ENCODE measurements at places on chromosomes 13 and 19. TPM values are rescaled to one million over a fixed set of nuclear protein-coding genes. Genes with fewer than 3 reads are reported as not detected.

- peaks cover 8% of the 10 kb centered on the region for H3K27me3 ChIP-seq
- H3K4me1 ChIP-seq, result peaks cover 18% of the 10 kb centered on the region
- peak overlapping the region; percentile 88 for H3K27ac ChIP-seq
- peak overlapping the region; percentile 70 for H3K4me3 ChIP-seq
- peaks cover 9% of the 10 kb centered on the region for H3K36me3 ChIP-seq
Observed at GRCh38 chr19:4327877-4328242, 10.8 kb downstream of the STAP2 start.

DNA sequence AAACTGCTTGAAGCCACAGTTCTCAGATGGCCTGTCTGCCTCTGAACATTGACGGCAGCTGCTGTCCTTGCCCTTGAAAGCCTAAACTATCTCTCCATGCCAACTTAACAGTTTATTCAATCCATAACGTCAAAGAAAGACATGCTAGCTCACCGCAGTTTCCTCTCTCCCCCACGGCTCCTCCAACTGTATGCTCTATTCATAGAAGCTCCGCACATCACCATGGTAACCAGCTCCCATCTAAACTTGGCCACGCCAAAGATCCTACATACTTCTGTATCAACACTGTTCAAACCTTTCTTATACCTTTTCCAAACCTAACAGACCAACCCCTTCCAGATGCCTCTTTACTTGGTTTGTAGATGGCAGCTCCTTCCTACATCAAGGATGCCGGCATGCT, 48.6 kb downstream of the ZNF91 start:
- no peak overlapping the region for H3K27ac ChIP-seq
- no peak for DNase-seq
- H3K4me1 ChIP-seq, result no peaks in the 10 kb centered on the region
- H3K36me3 ChIP-seq, result peaks cover 98% of the 10 kb centered on the region
- no peak overlapping the region for H3K4me3 ChIP-seq
- H3K27me3 ChIP-seq, result no peaks in the 10 kb centered on the region

DNA sequence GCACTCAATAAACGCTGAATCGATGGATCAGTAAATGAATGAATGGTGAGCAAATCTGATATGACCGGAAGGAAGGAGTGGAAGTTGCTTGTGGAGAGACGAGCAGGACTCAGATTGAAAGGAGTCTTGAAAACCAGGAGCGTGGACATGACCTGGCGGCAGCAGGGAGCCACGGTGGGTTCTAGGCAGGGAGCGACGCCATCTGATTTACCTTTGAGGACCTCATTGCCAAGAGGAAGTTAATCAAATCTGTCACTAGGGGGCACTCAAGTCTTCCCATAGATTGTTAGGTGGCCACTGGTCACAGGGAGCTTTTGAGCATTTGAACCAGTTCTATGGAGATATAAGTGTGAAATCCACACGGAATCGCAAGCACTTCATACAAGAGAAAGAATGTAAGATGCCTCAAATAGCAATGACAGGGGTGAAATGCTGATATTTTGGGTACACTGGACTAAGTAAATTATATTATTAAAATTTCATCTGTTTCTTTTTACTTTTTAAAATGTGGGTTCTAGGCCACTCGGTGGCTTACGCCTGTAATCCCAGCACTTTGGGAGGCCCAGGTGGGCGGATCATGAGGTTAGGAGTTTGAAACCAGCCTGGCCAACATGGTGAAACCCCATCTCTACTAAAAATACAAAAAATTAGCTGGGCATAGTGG, 9.2 kb upstream of the FBN3 start:
- H3K36me3 ChIP-seq, result no peaks in the 10 kb centered on the region
- no peak overlapping the region for H3K4me3 ChIP-seq
- no peak for DNase-seq
- H3K4me1 ChIP-seq, result peaks cover 12% of the 10 kb centered on the region
- H3K27ac ChIP-seq, result peak overlapping the region; percentile 64

GRCh38 chr13:34412817-34413375, 529.2 kb upstream of the NBEA start:
- H3K27ac ChIP-seq, result no peak overlapping the region
- H3K36me3 ChIP-seq, result no peaks in the 10 kb centered on the region
- H3K4me1 ChIP-seq, result peaks cover 34% of the 10 kb centered on the region
- H3K27me3 ChIP-seq, result no peaks in the 10 kb centered on the region
- no peak for DNase-seq

- peaks cover 5% of the 10 kb centered on the region for H3K36me3 ChIP-seq
- no peak overlapping the region for H3K4me3 ChIP-seq
- H3K27me3 ChIP-seq, result peaks cover 13% of the 10 kb centered on the region
Observed at GRCh38 chr19:19107654-19108053, 30.6 kb downstream of the TMEM161A start.

- no peaks in the 10 kb centered on the region for H3K36me3 ChIP-seq
- H3K4me1 ChIP-seq, result peaks cover 33% of the 10 kb centered on the region
- H3K27me3 ChIP-seq, result no peaks in the 10 kb centered on the region
- no peak for DNase-seq
- no peak overlapping the region for H3K27ac ChIP-seq
- no peak overlapping the region for H3K4me3 ChIP-seq
Observed at GRCh38 chr13:30804474-30804873, 69.1 kb downstream of the ALOX5AP start.

DNA sequence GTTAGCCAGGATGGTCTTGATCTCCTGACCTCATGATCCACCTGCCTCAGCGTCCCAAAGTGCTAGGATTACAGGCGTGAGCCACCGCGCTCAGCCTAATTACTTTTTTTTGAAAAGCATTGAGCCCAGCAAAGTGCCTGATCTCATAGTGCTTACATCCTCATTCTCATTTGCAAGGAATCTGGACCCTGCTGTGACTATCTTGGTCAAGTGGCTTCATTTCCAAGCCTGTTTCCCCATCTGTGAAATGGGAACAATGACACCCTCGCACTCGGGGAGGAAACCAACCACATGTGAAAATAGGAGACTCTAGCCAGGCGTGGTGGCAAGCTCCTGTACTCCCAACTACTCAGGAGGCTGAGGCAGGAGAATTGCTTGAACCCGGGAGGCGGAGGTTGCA, 1.6 kb upstream of the PLEKHA4 start:
- H3K4me1 ChIP-seq, result peaks cover 46% of the 10 kb centered on the region
- H3K27me3 ChIP-seq, result no peaks in the 10 kb centered on the region
- DNase-seq, result no peak
- no peak overlapping the region for H3K27ac ChIP-seq
- peaks cover 18% of the 10 kb centered on the region for H3K36me3 ChIP-seq
- no peak overlapping the region for H3K4me3 ChIP-seq

DNA sequence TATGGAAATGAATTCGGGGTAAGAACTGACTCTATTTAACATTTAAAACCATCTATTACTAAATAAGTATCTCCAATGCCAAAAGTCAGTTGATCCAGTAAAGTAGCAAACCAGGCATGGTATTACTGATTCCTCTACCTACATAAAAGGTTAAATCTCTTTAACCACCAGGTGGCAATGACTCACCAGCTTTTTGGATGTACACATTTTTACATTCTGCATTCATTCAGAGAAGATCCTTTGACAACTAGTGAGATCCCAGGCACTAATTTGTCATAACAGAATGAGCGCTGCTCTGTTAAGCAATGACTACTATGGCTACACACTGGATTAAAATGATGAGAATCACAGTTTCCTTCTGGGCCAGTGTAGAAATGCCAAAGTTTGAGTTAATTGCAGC, 329.8 kb upstream of the GPC6 start:
- peaks cover 16% of the 10 kb centered on the region for H3K4me1 ChIP-seq
- H3K27me3 ChIP-seq, result no peaks in the 10 kb centered on the region
- H3K36me3 ChIP-seq, result peaks cover 12% of the 10 kb centered on the region
- no peak for DNase-seq

- H3K4me1 ChIP-seq, result no peaks in the 10 kb centered on the region
- H3K4me3 ChIP-seq, result no peak overlapping the region
- H3K27me3 ChIP-seq, result no peaks in the 10 kb centered on the region
- DNase-seq, result no peak
- H3K36me3 ChIP-seq, result no peaks in the 10 kb centered on the region
- no peak overlapping the region for H3K27ac ChIP-seq
Observed at GRCh38 chr19:42514449-42514848, 13.8 kb downstream of the CEACAM1 start.

- no peaks in the 10 kb centered on the region for H3K36me3 ChIP-seq
- no peak overlapping the region for H3K27ac ChIP-seq
- no peak overlapping the region for H3K4me3 ChIP-seq
- peaks cover 71% of the 10 kb centered on the region for H3K27me3 ChIP-seq
- no peaks in the 10 kb centered on the region for H3K4me1 ChIP-seq
Observed at GRCh38 chr13:111460548-111461444, 140.4 kb downstream of the TEX29 start.

- DNase-seq, result no peak
- peak overlapping the region; percentile 8 for H3K27ac ChIP-seq
- no peaks in the 10 kb centered on the region for H3K27me3 ChIP-seq
- H3K36me3 ChIP-seq, result no peaks in the 10 kb centered on the region
- H3K4me3 ChIP-seq, result no peak overlapping the region
Observed at GRCh38 chr13:40681341-40682146, 15.1 kb upstream of the FOXO1 start.

- no peaks in the 10 kb centered on the region for H3K27me3 ChIP-seq
- peak overlapping the region; percentile 95 for H3K27ac ChIP-seq
Observed at GRCh38 chr19:45444318-45445041, 20.8 kb upstream of the ERCC1 start.

DNA sequence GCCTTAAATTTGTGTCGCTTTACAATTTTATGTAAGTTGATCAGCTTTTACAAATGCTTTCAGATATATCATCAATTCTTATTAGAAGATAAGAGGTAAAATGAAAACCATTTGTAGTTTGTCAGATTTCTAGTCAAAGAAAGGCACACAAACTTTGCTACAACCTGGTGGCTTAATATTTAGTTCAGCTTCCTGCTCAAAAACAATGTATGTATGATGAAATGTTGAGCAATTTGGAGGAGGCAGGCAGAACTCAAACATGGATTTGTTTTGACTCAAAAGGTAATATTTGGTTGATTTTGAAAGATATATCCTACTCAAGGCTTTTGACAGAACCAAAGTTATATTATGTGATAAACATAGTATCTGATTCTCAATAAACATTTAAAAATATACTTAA, 24.2 kb downstream of the NEK5 start:
- DNase-seq, result no peak
- no peaks in the 10 kb centered on the region for H3K27me3 ChIP-seq
- H3K4me1 ChIP-seq, result peaks cover 30% of the 10 kb centered on the region
- H3K36me3 ChIP-seq, result peaks cover 3% of the 10 kb centered on the region

DNA sequence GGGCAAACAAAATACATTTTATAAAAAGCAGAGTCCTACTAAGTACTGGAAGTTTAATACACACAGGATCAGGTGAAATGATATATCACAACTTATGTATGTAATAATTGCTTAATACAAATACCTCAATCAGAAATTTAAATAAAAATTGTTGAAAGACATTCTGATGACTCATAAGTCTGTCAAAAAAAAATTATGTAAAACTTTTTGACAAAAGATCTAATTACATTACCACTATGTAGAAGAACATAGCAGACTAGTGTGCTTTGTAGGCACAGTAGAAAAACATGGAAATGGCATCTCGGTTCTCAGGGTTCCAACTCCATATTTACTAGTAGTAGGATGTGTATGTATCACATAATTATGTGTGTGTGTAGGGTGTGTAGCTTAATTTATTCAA, 156.2 kb downstream of the DNAJC3 start:
- H3K27me3 ChIP-seq, result no peaks in the 10 kb centered on the region
- peaks cover 33% of the 10 kb centered on the region for H3K36me3 ChIP-seq
- no peak for DNase-seq
- no peak overlapping the region for H3K4me3 ChIP-seq
- no peak overlapping the region for H3K27ac ChIP-seq

The PTPRH gene
- total RNA-seq, result 10.7 TPM

The CEACAM4 gene
- total RNA-seq, result not detected

The POLR2I gene
- total RNA-seq, result 59.5 TPM

The ZNF492 gene
- total RNA-seq, result not detected

The ZNF723 gene
- not detected for total RNA-seq

All from mesothelial cell of epicardium (in vitro differentiated cells).